C1 segment of cervical spinal cord (tissue), 14 donors: ENCODE measurements at places on chromosomes 1 and 21.

DNA sequence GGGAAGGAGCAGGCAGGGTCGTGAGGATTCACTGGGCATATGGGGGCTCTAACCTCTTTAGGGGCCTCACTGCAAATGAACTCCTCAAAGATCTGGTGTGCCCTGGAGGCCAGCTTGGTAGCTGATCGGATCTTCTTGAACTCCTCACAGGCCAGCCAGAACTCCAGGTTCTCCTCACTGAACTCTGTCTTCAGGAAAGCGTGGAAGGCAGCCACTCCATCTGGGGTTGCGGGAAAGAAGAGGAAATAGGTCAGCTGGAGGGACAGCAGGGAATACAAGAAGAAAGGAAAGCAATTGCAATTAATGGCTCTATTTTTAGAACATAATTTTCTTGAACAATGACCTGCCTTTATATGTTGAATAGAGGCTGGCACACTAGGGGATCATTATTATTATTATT lies 2.3 kb downstream of the RGS16 start:
- no peak for DNase-seq

GRCh38 chr1:245180496-245181157 lies 25.8 kb downstream of the KIF26B start:
- DNase-seq: no peak

DNA sequence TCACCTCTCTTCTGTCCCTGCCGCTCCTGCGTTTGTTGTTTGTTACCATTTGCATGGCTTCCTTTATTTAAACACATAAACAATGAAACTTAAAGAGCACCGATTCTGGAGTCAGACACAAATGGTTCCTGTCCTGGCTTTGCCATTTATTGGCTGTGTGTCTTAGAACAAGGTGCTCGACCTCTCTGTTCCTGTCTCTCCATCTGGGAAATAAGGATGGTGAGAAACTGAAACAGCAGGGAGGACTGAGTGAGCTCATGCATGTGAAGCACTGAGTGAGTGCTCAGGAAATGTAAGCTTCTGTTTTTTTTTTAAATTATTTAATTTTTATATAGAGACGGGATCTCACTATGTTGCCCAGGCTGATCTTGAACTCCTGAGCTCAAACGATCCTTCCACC lies 148.2 kb upstream of the WNT4 start:
- no peak for DNase-seq

- no peak for DNase-seq
Observed at GRCh38 chr1:151324390-151324930, 2.8 kb downstream of the PI4KB start.

DNA sequence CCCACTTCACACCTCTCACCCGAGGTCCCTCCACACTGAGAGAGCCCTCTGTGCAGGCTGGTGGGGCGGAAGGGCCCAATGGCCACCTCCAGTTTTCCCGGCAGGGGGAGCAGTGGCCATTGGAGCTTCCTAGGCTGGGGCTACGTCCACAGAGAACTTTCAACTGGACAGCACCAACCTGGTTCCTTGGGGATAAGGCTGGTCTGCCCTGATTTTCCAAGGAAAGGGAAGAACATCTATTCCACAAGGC lies 20.3 kb upstream of the LAPTM5 start:
- DNase-seq: no peak

DNA sequence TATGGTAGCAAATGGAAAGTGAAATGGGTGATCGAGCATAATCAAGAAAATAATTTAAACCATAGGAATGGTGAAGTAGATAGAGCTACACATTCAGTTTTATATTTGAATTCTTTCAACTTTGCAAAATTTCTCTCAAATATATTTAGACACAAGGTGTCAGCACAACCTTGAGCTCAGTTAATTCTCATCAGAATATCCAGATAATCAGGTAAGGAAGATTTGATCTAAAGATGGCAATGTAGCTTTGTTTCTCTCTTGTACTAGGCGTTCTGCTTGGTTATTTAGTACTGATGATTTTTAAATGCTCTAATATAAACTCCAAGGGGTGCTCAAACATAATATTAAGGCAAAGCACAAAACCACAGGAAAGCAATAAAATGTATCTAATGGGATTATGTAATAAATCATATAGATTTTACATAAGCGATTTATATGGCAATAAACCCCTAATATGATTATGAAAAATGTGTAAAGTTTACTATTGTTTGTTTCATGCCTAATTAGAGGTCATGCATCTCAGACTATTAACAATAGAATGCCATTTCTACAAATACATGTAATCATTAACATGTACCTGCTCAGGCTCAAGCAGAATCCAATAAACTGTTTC lies 32.4 kb upstream of the SERTAD4 start:
- no peak for DNase-seq

- peak; percentile 12 for DNase-seq
Observed at GRCh38 chr1:62082456-62083363, 111.9 kb upstream of the L1TD1 start.
